CD4-positive, alpha-beta T cell (primary cell): ENCODE measurements at places on chromosomes 2 and 18. TPM values are rescaled to one million over a fixed set of nuclear protein-coding genes. Genes with fewer than 3 reads are reported as not detected.

GULP1 gene
- not detected for total RNA-seq

DNA sequence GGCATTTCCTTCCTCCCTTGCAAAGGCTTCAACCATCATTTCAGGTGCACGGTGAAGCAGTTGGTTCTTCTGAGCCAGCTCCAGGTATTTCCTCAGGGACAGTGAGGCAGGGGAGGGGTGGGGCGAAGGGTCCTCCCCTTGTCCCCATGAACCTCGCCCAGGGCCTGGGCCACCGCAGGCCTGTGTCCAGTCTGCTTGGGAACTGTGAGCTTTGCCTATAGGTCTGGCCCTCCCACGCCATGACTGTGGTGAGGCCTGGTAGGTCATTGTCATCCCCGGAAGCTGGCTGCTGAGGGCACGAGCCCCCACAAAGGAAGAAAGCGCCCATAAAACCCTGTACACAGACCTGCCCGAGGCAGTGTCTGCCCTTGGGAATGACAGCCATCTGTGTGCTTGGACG lies 134.3 kb downstream of the ACKR3 start:
- H3K36me3 ChIP-seq, result no peaks in the 10 kb centered on the region
- H3K4me3 ChIP-seq, result no peak overlapping the region
- H3K4me1 ChIP-seq, result no peaks in the 10 kb centered on the region
- H3K27ac ChIP-seq, result no peak overlapping the region
- DNase-seq, result no peak

RIT2 gene
- not detected for total RNA-seq

GRCh38 chr2:60958800-60959199 lies 58.7 kb upstream of the PEX13 start:
- H3K27me3 ChIP-seq, result no peaks in the 10 kb centered on the region
- no peaks in the 10 kb centered on the region for H3K4me1 ChIP-seq
- no peak overlapping the region for H3K27ac ChIP-seq
- DNase-seq, result no peak

DNA sequence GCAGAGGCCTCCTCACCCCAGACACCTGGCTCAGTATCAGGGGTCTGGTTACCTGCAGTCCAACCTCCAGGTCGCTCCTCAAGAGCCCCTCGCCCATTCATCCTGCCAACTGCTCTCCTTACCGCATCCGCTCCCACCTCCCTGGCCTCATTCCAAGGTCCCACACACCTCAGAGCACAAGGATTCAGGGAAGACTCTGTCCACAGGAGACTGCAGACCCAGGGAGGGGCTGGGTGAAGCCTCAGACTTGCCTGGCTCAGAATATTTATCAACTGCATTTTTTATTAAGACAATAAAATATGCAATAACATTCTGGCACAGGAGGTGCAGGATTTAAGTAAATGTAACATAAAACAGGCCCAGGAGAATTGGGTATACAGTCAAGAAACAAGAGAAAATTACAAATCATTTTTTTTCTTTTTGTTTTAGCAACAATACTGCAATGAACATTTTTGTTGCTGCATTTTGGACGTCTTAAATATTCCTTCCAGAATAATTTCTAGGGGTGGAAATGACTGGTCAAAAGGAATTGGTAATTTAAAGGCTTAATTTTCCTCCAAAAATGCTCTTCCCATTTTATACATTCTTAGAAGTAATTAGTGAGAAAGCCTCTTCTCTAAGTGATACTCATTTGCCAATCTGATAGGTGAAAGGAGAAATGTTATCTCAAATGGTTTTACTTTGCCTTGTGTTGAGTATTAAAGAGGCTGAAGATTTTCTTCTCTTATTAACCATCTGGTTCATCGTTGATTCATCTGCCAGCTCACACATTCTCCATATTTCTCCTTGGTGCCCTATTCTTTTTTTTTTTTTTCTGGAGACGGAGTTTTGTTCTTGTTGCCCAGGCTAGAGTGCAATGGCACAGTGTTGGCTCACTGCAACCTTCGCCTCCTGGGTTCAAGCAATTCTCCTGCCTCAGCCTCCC lies 42.5 kb downstream of the TEX44 start:
- H3K27me3 ChIP-seq, result no peaks in the 10 kb centered on the region
- H3K4me1 ChIP-seq, result no peaks in the 10 kb centered on the region
- no peak for DNase-seq
- H3K27ac ChIP-seq, result no peak overlapping the region

GRCh38 chr2:52141076-52141475 lies 1109.1 kb upstream of the NRXN1 start:
- H3K27me3 ChIP-seq, result no peaks in the 10 kb centered on the region
- no peak overlapping the region for H3K27ac ChIP-seq
- no peaks in the 10 kb centered on the region for H3K4me1 ChIP-seq
- DNase-seq, result no peak

SCN1A gene
- not detected for total RNA-seq

- peak; percentile 25 for DNase-seq
- H3K36me3 ChIP-seq, result no peaks in the 10 kb centered on the region
- peaks cover 13% of the 10 kb centered on the region for H3K27me3 ChIP-seq
- H3K27ac ChIP-seq, result peak overlapping the region; percentile 26
Observed at GRCh38 chr2:8682719-8683667, 1.1 kb downstream of the ID2 start.

GRCh38 chr2:98654699-98655495 lies 46.5 kb downstream of the UNC50 start:
- H3K27ac ChIP-seq, result peak overlapping the region; percentile 79
- peaks cover 27% of the 10 kb centered on the region for H3K4me1 ChIP-seq
- peaks cover 41% of the 10 kb centered on the region for H3K36me3 ChIP-seq
- no peaks in the 10 kb centered on the region for H3K27me3 ChIP-seq
- peak; percentile 75 for DNase-seq

ATF2 gene
- total RNA-seq, result 44.7 TPM

- no peak overlapping the region for H3K27ac ChIP-seq
- DNase-seq, result peak; percentile 82
- no peaks in the 10 kb centered on the region for H3K36me3 ChIP-seq
- peaks cover 4% of the 10 kb centered on the region for H3K4me1 ChIP-seq
- no peak overlapping the region for H3K4me3 ChIP-seq
- H3K27me3 ChIP-seq, result peaks cover 5% of the 10 kb centered on the region
Observed at GRCh38 chr2:204177977-204178522, 241.5 kb downstream of the ICOS start.

DNA sequence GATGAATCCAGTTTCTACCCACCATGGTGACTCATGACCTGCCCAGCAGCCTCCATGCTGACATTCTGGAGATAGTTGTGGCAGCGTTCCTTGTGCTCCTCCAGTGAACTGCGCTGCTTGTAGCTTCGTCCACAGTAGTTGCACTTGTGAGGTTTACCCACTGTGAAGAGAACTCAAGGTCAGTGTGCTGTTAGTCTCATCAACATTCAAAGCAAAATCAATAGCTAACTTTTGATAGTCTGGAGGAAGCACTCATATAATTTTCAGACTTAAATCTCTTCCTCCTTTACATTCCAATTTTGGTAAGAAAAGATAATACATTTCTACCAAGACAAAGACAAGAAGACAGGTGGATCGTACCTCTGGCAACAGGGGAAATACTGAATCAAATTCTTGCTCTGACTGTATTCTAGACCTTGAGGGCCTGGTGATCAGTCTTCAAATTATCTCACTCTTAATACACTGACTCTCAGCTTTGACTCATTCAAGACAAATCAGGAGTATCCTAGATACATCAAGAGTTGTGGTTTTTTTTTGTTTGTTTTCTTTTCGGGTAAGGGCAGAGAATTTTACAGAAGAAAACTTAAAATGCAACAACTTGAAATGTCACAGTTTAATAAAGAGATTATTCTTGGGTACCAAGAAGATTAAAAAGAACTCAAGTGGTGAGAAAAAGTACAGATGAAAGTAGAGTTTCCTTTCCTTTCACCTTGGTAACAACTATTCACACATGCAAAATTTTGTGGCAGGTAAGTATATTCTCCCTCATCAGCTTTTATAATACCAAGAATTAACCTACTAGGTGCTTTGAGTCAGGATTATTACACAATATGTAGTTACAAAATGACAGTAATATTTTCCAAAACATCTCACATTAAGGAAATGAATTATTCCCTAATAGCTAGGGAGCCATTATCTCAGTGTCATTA lies 129.2 kb downstream of the IKZF2 start:
- H3K4me3 ChIP-seq, result no peak overlapping the region
- no peaks in the 10 kb centered on the region for H3K4me1 ChIP-seq
- no peaks in the 10 kb centered on the region for H3K27me3 ChIP-seq
- H3K27ac ChIP-seq, result no peak overlapping the region
- DNase-seq, result no peak

- DNase-seq, result no peak
- H3K4me1 ChIP-seq, result no peaks in the 10 kb centered on the region
- peaks cover 43% of the 10 kb centered on the region for H3K36me3 ChIP-seq
- no peak overlapping the region for H3K27ac ChIP-seq
- no peak overlapping the region for H3K4me3 ChIP-seq
Observed at GRCh38 chr2:26274058-26274613, 29.4 kb downstream of the HADHB start.

DNA sequence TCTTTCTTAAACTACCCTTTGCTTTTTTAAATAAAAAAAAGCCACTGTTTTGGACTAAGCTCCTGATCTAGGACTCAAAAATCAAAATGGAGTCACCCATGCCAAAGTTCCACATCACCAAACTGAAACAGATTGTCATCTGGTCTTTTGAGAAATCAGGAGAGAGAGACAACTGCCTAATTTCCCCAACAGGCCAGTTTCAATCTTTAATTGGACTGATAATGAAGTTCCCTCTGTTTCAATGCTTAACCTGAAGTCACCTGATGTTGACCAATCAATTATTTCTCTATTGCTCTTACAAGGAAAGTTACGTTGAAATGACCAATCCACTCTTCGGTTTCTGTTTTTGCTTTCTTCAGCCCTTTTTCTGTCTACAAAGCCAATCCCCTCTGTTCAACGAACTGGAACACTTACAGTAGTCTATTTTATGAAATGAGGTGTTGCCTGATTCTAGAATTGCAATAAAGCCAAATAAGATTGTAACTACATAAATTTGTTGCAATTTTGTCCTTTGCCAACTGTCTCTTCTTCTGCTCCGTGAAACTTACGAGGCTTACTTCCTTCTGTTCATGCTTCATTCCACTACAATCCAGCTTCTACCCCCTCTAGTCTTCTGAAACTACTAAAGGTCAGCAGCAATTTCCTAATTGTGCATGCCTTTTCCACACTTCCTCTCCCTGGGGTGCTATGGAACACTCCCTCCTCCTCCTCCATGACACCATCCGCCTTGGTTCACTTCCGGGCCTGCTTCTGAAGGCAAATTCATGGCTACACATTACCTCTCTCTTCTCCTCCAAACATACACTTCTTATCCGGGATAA lies 95.2 kb upstream of the CD302 start:
- peaks cover 24% of the 10 kb centered on the region for H3K36me3 ChIP-seq
- no peak overlapping the region for H3K27ac ChIP-seq
- H3K4me3 ChIP-seq, result no peak overlapping the region
- H3K27me3 ChIP-seq, result no peaks in the 10 kb centered on the region
- peaks cover 5% of the 10 kb centered on the region for H3K4me1 ChIP-seq

SERPINB12 gene
- total RNA-seq, result not detected

GRCh38 chr18:12255626-12256026 lies 1.5 kb downstream of the CIDEA start:
- peaks cover 44% of the 10 kb centered on the region for H3K27me3 ChIP-seq
- H3K4me1 ChIP-seq, result peaks cover 2% of the 10 kb centered on the region
- H3K27ac ChIP-seq, result no peak overlapping the region
- no peaks in the 10 kb centered on the region for H3K36me3 ChIP-seq
- no peak for DNase-seq

DNA sequence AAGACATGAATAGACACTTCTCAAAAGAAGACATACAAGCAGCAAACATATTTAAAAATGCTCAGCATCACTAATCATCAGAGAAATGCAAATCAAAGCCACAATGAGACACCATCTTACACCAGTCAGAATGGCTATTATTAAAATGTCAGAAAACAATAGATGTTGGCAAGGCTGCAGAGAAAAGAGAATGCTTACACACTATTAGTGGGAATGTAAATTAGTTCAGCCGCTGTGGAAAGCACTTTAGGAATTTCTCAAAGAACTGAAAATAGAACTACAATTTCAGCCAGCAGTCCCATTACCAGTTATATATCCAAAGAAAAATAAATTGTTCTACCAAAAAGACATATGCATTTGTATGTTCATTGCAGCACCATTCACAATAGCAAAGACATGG lies 61.7 kb downstream of the STRADB start:
- H3K36me3 ChIP-seq, result no peaks in the 10 kb centered on the region
- no peaks in the 10 kb centered on the region for H3K4me1 ChIP-seq
- H3K27ac ChIP-seq, result no peak overlapping the region
- no peak overlapping the region for H3K4me3 ChIP-seq
- no peak for DNase-seq

RMDN2 gene
- total RNA-seq, result 2.4 TPM

GRCh38 chr2:88656690-88657089 lies 29.4 kb upstream of the EIF2AK3 start:
- no peak for DNase-seq
- H3K36me3 ChIP-seq, result no peaks in the 10 kb centered on the region
- H3K27me3 ChIP-seq, result no peaks in the 10 kb centered on the region
- H3K4me1 ChIP-seq, result no peaks in the 10 kb centered on the region

- H3K27me3 ChIP-seq, result no peaks in the 10 kb centered on the region
- no peak overlapping the region for H3K27ac ChIP-seq
- H3K4me3 ChIP-seq, result no peak overlapping the region
- H3K36me3 ChIP-seq, result no peaks in the 10 kb centered on the region
- DNase-seq, result no peak
- no peaks in the 10 kb centered on the region for H3K4me1 ChIP-seq
Observed at GRCh38 chr2:53490659-53491058, 276.9 kb upstream of the CHAC2 start.

DNA sequence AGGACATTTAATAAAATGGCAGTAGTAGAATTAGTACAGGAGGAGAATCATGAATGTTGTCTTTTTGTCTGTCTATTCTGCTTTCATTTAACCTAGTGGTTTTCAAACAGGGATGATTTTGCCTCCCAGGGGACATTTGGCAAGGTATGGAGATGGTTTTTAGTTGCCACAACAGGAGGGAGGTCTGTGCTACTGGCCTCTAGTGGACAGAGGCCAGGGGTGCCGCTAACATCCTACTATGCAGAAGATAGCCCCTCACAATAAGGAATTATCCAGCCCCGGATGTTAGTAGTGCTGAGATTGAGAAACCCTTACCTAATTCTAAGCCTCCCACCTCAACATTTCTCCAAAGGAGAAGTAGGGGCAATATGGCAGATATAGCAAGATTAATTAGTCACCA lies 18.3 kb downstream of the FASTKD2 start:
- no peaks in the 10 kb centered on the region for H3K27me3 ChIP-seq
- no peak overlapping the region for H3K4me3 ChIP-seq
- H3K27ac ChIP-seq, result no peak overlapping the region
- peaks cover 91% of the 10 kb centered on the region for H3K36me3 ChIP-seq
- no peak for DNase-seq

GRCh38 chr2:624551-625347 lies 52.5 kb downstream of the TMEM18 start:
- no peak overlapping the region for H3K27ac ChIP-seq
- no peak for DNase-seq
- no peaks in the 10 kb centered on the region for H3K27me3 ChIP-seq
- no peak overlapping the region for H3K4me3 ChIP-seq

DNA sequence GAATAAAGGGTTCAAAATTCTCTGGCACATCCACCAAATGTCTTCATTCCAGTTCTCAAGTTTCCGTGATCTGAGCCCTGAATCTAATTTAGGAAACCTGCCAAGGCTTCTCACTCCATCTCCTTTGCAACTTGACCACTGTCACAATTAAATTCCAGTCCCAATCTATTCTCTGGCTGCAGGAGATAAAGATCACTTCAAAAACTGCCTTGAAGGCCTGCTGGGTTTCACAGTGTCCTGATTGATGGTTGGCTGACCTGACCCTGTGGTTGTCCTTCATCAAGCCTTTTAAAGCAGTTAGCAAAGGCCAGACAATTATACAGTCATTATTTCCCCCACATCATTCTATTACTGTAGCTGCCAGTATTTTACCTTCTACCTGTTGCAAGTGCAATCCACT lies 60.3 kb upstream of the DNAJC10 start:
- no peak overlapping the region for H3K27ac ChIP-seq
- no peaks in the 10 kb centered on the region for H3K27me3 ChIP-seq
- H3K4me3 ChIP-seq, result no peak overlapping the region
- H3K4me1 ChIP-seq, result no peaks in the 10 kb centered on the region
- no peaks in the 10 kb centered on the region for H3K36me3 ChIP-seq
- no peak for DNase-seq

CYS1 gene
- total RNA-seq, result not detected
